Transverse colon (tissue), 4 donors: ENCODE measurements at places on chromosomes 6 and 20. TPM values are rescaled to one million over a fixed set of nuclear protein-coding genes. Genes with fewer than 3 reads are reported as not detected.

DNA sequence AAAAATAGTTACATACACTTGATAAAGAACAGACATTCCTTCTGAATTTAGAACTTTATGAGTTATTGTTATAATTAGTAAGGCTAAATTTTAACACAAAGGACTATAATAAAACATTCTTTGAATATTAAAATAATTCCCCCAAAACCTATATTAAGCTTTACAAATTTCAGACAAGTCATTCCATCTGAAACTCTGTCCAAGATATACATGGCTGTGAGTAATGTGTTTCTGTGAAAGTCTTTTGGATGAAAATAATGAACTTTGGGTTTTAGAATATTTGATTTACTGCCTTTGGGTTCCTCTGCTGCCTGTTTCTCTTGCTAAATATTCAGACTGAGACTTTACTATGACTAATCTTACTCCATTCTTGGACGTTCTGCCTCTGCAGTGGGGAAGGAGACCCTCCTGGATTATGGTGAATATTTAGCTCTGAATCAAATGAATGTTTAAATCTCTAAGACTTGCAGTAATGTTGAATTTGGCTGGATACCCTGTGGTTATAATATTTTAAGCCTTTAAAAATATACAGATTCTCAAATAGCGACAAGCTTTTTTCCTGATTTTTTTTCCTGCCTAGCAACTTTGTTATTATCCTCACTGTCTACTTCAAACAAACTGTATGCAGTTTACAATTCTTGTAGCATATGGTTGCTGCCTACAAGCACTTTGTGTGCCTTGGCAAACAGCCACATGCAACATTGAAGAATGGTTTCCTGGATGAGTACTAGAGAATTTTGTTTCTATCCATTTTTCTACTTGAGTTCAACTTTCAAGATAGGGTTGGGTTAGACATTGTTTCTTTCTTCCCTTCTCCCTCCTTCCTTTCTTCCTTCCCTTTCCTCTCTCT, 51.4 kb downstream of the TXLNB start:
- H3K27me3 ChIP-seq: no peaks in the 10 kb centered on the region
- H3K36me3 ChIP-seq: no peaks in the 10 kb centered on the region
- no peak overlapping the region for H3K4me3 ChIP-seq
- peak overlapping the region; percentile 16 for H3K27ac ChIP-seq
- peak; percentile 65 for DNase-seq
- H3K4me1 ChIP-seq: no peaks in the 10 kb centered on the region

- H3K27ac ChIP-seq: peak overlapping the region; percentile 13
- H3K36me3 ChIP-seq: no peaks in the 10 kb centered on the region
- H3K4me3 ChIP-seq: no peak overlapping the region
- H3K4me1 ChIP-seq: peaks cover 30% of the 10 kb centered on the region
- no peaks in the 10 kb centered on the region for H3K27me3 ChIP-seq
- DNase-seq: no peak
Observed at GRCh38 chr6:52612336-52613054, 35.6 kb upstream of the TRAM2 start.

DNA sequence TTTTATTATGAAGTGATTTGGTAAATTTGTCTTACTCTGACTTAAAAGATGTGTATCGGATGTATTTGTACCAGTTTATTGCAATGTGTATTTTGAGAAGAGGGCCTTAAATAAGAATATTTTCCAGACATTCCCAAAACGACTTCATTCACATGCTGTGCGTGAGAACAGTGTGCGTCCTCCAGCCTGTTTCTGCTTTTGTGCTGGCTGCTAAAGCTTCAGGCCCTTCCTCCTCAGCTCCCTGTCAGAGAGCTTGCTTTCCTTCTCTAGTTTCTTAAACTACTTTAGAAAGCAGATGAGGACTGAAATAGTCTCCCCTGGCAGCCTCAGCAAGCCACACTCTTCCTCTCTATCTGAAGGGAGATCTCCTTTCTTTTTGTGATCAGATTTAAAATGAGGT, 157.8 kb downstream of the SAMD5 start:
- no peak overlapping the region for H3K27ac ChIP-seq
- H3K27me3 ChIP-seq: no peaks in the 10 kb centered on the region
- no peaks in the 10 kb centered on the region for H3K4me1 ChIP-seq
- no peak overlapping the region for H3K4me3 ChIP-seq

DNA sequence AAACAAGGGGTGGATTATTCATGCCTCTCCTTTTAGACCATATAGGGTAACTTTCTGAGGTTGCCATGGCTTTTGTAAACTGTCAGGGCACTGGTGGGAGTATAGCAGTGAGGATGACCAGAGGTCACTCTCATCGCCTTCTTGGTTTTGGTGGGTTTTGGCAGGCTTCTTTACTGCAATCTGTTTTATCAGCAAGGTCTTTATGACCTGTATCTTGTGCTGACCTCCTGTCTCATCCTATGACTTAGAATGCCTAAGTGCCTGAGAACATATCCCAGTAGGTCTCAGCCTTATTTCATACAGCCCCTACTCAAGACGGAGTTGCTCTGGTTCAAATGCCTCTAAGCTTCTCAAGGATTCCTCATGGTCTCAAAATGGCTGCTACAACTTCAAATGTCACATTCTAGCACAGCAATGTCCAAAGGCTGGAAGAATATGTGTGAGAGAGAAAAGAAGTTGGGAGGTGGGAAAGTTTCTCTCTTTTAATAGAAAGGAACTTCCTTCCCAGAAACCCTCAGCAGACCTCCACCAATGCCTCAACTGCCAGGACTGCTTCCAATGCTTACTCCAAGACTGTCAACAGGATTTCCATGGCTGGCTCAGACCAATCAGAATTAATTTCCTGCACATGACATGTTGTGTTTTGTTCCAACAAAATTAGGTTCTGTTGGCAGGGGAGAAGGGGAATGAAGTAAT, 46.6 kb upstream of the SLC9A8 start:
- H3K4me1 ChIP-seq: peaks cover 31% of the 10 kb centered on the region
- no peak overlapping the region for H3K27ac ChIP-seq
- no peak for DNase-seq
- H3K27me3 ChIP-seq: no peaks in the 10 kb centered on the region
- no peaks in the 10 kb centered on the region for H3K36me3 ChIP-seq

GRCh38 chr20:595330-596308, 14.5 kb downstream of the TCF15 start:
- H3K36me3 ChIP-seq: no peaks in the 10 kb centered on the region
- no peak for DNase-seq
- H3K4me3 ChIP-seq: no peak overlapping the region
- no peak overlapping the region for H3K27ac ChIP-seq

DNA sequence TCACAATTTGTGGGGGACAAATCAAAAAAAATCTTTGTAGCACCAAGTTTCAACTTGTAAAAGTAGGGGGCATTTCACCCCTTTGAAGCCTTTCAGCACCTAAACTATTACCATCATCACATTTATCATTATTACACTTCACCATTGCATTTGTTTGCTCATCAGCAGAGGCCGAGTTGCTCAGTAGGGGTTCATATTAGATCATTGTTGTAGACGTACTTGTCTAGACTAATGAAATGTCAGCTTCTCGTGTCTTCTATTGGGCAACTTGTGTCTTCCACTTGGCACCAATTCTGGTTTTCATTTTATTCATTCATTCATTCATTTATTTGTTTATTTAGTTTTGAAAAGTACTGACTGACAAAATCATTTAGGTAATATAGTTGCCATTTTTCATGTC, 338.3 kb upstream of the KCNQ5 start:
- DNase-seq: no peak
- H3K27ac ChIP-seq: no peak overlapping the region
- no peaks in the 10 kb centered on the region for H3K27me3 ChIP-seq

DNA sequence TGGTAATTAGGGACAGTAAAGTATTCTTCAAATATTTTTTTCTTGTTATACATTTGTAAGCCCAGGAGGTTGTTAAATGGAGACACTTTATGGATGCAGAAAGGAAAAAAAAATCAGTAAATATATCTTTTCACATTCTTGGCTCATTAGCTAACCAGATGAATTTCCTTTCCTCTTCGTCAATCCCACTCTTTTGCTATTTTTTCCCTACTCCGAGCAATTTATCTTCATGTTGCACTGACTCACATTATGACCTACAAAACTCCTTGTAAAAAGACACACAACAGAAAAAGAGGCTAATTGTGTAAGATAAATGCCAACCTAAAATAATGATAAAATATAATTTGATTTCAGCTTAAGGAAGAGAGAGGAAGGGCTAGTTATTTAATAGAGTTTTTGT, 472.9 kb upstream of the ZNF337 start:
- H3K4me1 ChIP-seq: no peaks in the 10 kb centered on the region
- DNase-seq: no peak
- H3K27me3 ChIP-seq: no peaks in the 10 kb centered on the region
- no peak overlapping the region for H3K4me3 ChIP-seq
- H3K36me3 ChIP-seq: no peaks in the 10 kb centered on the region

DNA sequence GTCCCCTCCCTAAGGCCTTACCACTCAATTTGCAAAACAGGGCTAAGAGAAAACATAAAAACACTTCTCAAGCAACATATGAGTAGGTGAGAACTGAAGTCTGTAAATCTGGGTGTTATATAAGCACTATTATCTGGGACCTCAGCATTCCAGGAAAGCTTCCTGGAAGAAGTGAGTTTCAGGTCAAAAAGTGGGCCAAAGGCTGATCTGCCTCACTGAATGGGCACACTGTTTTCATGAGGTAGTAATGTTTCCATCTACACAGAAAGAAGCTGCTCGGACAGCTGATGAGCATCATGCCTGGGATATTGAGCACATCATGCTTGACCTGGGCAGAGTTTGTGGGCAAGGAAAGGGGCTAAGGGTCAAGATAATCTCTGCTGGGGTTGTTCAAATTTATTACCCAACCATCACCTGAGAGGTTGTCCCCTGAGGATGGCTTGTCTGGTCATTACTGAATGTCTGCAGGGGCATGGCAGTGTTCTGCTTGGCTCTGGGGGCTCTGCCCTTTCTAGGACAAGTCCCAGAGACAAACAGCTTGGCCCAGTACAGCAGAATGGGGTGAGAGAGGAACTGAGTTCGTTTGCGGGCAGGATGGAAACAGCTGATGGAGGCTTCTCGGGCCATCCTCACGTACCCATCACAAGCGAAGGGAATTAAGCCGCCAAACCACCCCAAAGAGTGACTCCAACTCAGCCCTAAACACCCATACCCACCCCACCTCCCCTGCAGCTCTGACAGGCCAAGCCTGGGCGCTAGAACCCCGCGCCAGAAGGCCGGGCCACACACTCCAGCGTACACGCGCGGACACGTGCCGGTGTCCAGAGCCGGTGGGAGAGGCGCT, 1.2 kb upstream of the SYNJ2 start:
- peaks cover 18% of the 10 kb centered on the region for H3K4me1 ChIP-seq
- peak overlapping the region; percentile 90 for H3K27ac ChIP-seq
- H3K36me3 ChIP-seq: no peaks in the 10 kb centered on the region
- DNase-seq: no peak

RPS6KA2 gene
- 41.1 TPM for total RNA-seq

DNA sequence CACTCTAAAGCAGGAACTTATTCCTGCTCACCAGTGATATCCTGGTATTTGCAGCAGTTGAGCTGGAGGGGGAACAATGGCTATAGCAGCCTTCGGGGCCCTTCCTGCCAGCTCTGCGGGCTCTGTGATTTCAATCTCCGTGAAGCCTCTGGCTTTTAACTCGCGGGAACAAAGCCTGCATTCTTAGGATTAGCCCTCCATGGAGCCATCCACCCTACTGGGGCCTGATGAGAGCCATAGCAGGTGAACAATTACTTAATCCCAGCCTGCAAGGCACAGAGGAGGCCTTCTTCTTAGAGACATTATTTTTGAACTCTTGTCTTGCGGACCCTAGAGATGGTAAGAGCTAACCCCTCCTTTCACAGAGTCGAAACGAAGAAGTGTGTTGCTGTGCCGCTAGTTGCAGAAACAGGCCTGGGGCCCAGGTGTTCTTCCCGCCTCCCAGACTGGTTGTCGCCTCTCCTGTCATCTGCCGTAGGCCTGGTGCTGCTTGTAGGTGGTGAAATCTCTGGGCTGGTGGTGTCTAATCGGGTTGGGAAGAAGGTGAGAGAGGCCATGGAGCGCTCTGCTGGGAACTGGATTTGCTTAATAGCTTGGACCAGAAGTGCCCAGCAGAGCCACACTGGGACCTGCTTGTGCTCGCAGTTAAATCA, 9.7 kb downstream of the GHRH start:
- H3K4me1 ChIP-seq: no peaks in the 10 kb centered on the region
- H3K27ac ChIP-seq: no peak overlapping the region
- no peak for DNase-seq
- no peaks in the 10 kb centered on the region for H3K27me3 ChIP-seq
- no peaks in the 10 kb centered on the region for H3K36me3 ChIP-seq
- H3K4me3 ChIP-seq: no peak overlapping the region

GRCh38 chr6:105601541-105602236, 198.8 kb upstream of the PREP start:
- H3K4me1 ChIP-seq: peaks cover 16% of the 10 kb centered on the region
- DNase-seq: peak; percentile 67
- no peaks in the 10 kb centered on the region for H3K27me3 ChIP-seq
- no peaks in the 10 kb centered on the region for H3K36me3 ChIP-seq
- no peak overlapping the region for H3K4me3 ChIP-seq

TNNC2 gene
- 4.6 TPM for total RNA-seq

- H3K36me3 ChIP-seq: no peaks in the 10 kb centered on the region
- no peak overlapping the region for H3K27ac ChIP-seq
- no peak for DNase-seq
- no peaks in the 10 kb centered on the region for H3K4me1 ChIP-seq
- H3K27me3 ChIP-seq: peaks cover 5% of the 10 kb centered on the region
- H3K4me3 ChIP-seq: no peak overlapping the region
Observed at GRCh38 chr6:1422290-1422689, 32.9 kb downstream of the FOXF2 start.

DNA sequence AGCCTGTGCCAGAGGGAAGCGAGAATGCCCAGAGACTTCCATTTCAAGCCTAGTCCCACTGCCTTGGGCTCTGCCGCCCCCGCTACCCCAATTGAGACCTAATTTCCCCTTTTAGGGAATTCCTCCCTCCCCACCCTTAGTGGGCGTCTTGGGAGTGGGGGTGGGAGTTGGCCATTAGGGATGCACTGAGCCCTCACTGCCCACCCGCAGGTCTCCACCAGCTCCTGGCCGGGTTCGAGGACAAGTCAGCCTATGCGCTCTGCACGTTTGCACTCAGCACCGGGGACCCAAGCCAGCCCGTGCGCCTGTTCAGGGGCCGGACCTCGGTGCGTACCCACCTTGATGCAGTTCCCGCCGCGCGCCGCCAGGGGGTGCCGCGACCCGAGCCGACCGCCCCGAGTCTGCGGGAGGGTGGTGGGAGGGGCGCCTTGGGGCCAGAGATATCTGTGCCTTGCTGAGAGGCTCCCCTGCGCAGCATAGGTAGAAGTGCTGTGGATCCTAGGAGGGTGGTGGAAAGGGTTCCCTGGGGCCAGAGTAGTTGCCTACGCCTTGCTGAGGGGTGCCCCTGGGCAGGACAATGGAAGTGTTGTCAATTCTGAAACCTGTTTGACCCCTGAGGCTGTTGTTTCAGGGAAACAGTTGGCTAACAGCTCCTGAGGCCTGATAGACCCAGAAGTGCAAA, 9.2 kb downstream of the ITPA start:
- H3K36me3 ChIP-seq: no peaks in the 10 kb centered on the region
- H3K4me3 ChIP-seq: no peak overlapping the region
- peaks cover 6% of the 10 kb centered on the region for H3K4me1 ChIP-seq
- peak; percentile 66 for DNase-seq
- H3K27ac ChIP-seq: no peak overlapping the region

GRCh38 chr6:157550114-157550989, 169.4 kb downstream of the ZDHHC14 start:
- DNase-seq: no peak
- no peak overlapping the region for H3K27ac ChIP-seq
- no peaks in the 10 kb centered on the region for H3K27me3 ChIP-seq
- no peaks in the 10 kb centered on the region for H3K4me1 ChIP-seq
- no peaks in the 10 kb centered on the region for H3K36me3 ChIP-seq

WFDC10B gene
- total RNA-seq: not detected
